Hindlimb muscle (tissue), 1 donor: ENCODE measurements at places on chromosomes 5 and 9. TPM values are rescaled to one million over a fixed set of nuclear protein-coding genes. Genes with fewer than 3 reads are reported as not detected.

The NEURL1B gene
- polyA plus RNA-seq: 40.4 TPM

The CMBL gene
- 110 TPM for polyA plus RNA-seq

The RNF183 gene
- polyA plus RNA-seq: not detected

The RFESD gene
- 3.6 TPM for polyA plus RNA-seq

The ABLIM3 gene
- polyA plus RNA-seq: 91.2 TPM

The GAS1 gene
- polyA plus RNA-seq: 63.8 TPM

The LURAP1L gene
- 13.2 TPM for polyA plus RNA-seq

The NXNL2 gene
- polyA plus RNA-seq: 0.19 TPM

The EDIL3 gene
- polyA plus RNA-seq: 13.2 TPM

The NFIL3 gene
- 23.5 TPM for polyA plus RNA-seq
